ENCODE measurements at places on chromosomes 5 and 9. TPM values are rescaled to one million over a fixed set of nuclear protein-coding genes. Genes with fewer than 3 reads are reported as not detected.

The SLC46A2 gene
- total RNA-seq, result not detected

The PCDHAC1 gene
- 7.5 TPM for total RNA-seq

The CD74 gene
- 170 TPM for total RNA-seq

The IRX2 gene
- total RNA-seq, result 0.72 TPM

The TOMM5 gene
- 52.5 TPM for total RNA-seq

The HSPB3 gene
- total RNA-seq, result not detected

The IRX1 gene
- not detected for total RNA-seq

The BAAT gene
- not detected for total RNA-seq

The ISL1 gene
- total RNA-seq, result 0.67 TPM

All from endothelial cell (in vitro differentiated cells).